ENCODE measurements at places on chromosomes 13 and 19. TPM values are rescaled to one million over a fixed set of nuclear protein-coding genes. Genes with fewer than 3 reads are reported as not detected.

DNA sequence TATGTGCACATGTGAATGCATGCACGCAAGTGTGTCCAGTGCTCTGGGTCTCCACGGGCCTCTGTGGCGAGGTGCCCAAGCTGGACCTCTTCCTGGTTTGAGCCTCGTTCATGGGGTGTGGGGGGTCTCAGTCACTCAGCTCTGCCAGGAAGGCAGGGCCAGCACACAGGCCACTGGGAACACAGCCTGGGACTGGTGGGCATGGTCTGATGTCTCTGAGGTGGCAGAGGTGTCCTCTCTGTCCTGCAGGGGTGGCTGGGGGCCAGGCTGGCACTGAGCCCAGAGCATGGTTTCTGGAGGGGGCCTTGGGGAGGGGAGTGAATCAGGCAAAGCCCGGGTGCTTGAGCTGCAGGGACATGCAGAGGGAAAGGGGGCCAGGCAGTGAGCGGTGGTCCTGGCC, 9.4 kb downstream of the LRP3 start:
- no peaks in the 10 kb centered on the region for H3K36me3 ChIP-seq
- H3K27ac ChIP-seq: no peak overlapping the region
- no peak overlapping the region for H3K4me3 ChIP-seq
- no peaks in the 10 kb centered on the region for H3K4me1 ChIP-seq
- peaks cover 11% of the 10 kb centered on the region for H3K27me3 ChIP-seq

DNA sequence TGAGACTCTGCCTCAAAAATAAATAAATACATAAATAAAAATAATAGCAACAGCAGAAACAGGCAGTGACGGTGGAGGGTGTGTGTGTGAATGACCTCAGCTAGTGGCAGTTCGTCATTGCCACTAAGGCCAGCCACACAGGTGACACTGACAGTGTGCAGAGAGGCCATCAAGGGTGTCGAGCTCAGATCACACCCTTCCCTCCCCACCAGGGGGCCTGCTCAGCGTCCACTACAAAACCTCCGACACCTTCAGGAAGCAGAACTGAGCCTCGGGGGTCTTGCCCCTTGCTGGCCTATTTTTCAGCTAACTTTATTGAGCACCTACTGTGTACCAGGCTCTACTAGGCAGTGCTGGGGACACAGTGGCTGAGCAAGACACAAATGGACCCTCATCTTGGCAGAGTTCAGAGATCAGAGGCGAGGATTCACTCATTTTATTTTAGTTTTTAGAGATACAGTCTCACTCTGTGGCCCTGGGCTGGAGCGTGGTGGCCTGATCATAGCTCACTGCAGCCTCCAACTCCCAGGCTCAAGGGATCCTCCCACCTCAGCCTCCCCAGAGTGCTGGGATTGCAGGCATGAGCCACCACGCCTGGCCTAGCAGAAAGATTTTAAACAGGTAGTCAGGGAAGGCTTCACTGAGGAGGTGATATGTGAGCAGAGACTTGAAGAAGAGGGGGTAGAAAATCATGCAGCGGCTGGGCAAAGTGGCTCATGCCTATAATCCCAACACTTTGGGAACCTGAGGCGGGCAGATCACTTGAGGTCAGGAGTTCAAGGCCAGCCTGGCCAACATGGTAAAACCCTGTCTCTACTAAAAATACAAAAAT, 30.3 kb upstream of the SEMA6B start:
- peaks cover 51% of the 10 kb centered on the region for H3K27me3 ChIP-seq
- no peak overlapping the region for H3K27ac ChIP-seq
- no peak overlapping the region for H3K4me3 ChIP-seq
- H3K4me1 ChIP-seq: peaks cover 7% of the 10 kb centered on the region

DNA sequence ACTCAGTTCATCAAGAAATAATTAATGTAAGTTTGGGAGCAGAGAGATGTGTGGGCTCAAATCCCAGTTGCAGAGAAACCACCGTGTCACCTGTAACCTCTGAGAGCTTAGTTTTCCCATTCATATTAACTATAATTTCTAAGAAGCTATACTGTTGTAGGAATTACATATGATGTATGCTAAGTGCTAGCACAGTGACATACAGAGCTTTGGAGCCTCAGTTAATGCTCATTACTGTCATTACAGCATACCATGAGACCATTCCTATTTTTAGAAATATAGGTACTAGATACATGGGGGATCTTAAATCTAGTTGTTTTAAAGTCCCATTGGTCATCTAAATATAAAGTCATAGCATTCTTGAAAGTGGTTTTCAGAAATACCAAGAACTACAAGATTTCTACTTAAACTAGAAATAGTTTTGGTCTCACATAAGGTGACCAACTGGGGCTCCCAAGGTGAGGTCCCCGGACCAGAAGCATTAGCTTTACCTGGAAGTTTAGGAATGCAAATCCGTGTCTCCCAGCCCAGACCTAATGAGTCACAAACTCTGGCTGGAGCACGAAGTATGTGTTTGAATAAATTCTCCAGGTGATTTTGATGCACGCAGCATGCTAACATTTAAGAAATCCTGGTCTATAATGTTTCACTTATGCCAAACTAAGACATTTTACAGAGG, 144.6 kb downstream of the LACC1 start:
- no peaks in the 10 kb centered on the region for H3K4me1 ChIP-seq
- H3K4me3 ChIP-seq: no peak overlapping the region
- H3K36me3 ChIP-seq: no peaks in the 10 kb centered on the region

- no peaks in the 10 kb centered on the region for H3K4me1 ChIP-seq
- H3K27ac ChIP-seq: no peak overlapping the region
- H3K27me3 ChIP-seq: no peaks in the 10 kb centered on the region
- DNase-seq: no peak
- H3K4me3 ChIP-seq: no peak overlapping the region
These were observed 223.2 kb downstream of the FGF9 start for GRCh38 chr13:21894091-21894490.

GRCh38 chr19:49912965-49913685, 15.9 kb upstream of the ATF5 start:
- peaks cover 20% of the 10 kb centered on the region for H3K4me1 ChIP-seq
- DNase-seq: no peak
- no peak overlapping the region for H3K4me3 ChIP-seq
- no peak overlapping the region for H3K27ac ChIP-seq
- peaks cover 82% of the 10 kb centered on the region for H3K36me3 ChIP-seq

- peaks cover 19% of the 10 kb centered on the region for H3K4me1 ChIP-seq
- peaks cover 28% of the 10 kb centered on the region for H3K36me3 ChIP-seq
- no peak for DNase-seq
- H3K27ac ChIP-seq: no peak overlapping the region
These were observed 4.1 kb upstream of the TRAPPC2B start for GRCh38 chr19:57359300-57359699.

- peak; percentile 44 for DNase-seq
- H3K4me1 ChIP-seq: no peaks in the 10 kb centered on the region
- H3K27ac ChIP-seq: no peak overlapping the region
- peaks cover 7% of the 10 kb centered on the region for H3K36me3 ChIP-seq
These were observed 1.3 kb upstream of the KLF12 start for GRCh38 chr13:74135326-74136083.

The ZNF208 gene
- total RNA-seq: not detected

The LMO7 gene
- total RNA-seq: 105 TPM

The MEIOSIN gene
- not detected for total RNA-seq

GRCh38 chr13:24683838-24684599, 3.8 kb downstream of the ATP12A start:
- H3K27me3 ChIP-seq: peaks cover 27% of the 10 kb centered on the region
- no peak overlapping the region for H3K27ac ChIP-seq
- peak overlapping the region; percentile 39 for H3K4me3 ChIP-seq
- DNase-seq: peak; percentile 82
- H3K4me1 ChIP-seq: peaks cover 40% of the 10 kb centered on the region

GRCh38 chr19:34507414-34508067, 26.0 kb downstream of the WTIP start:
- no peak for DNase-seq
- no peak overlapping the region for H3K4me3 ChIP-seq
- H3K27me3 ChIP-seq: no peaks in the 10 kb centered on the region
- H3K36me3 ChIP-seq: no peaks in the 10 kb centered on the region
- peaks cover 6% of the 10 kb centered on the region for H3K4me1 ChIP-seq

The PPM1N gene
- total RNA-seq: 5.0 TPM

The SMIM44 gene
- not detected for total RNA-seq

The KASH5 gene
- not detected for total RNA-seq

GRCh38 chr13:20387441-20387971, 138.2 kb downstream of the CRYL1 start:
- H3K27ac ChIP-seq: no peak overlapping the region
- no peak for DNase-seq
- no peaks in the 10 kb centered on the region for H3K36me3 ChIP-seq

DNA sequence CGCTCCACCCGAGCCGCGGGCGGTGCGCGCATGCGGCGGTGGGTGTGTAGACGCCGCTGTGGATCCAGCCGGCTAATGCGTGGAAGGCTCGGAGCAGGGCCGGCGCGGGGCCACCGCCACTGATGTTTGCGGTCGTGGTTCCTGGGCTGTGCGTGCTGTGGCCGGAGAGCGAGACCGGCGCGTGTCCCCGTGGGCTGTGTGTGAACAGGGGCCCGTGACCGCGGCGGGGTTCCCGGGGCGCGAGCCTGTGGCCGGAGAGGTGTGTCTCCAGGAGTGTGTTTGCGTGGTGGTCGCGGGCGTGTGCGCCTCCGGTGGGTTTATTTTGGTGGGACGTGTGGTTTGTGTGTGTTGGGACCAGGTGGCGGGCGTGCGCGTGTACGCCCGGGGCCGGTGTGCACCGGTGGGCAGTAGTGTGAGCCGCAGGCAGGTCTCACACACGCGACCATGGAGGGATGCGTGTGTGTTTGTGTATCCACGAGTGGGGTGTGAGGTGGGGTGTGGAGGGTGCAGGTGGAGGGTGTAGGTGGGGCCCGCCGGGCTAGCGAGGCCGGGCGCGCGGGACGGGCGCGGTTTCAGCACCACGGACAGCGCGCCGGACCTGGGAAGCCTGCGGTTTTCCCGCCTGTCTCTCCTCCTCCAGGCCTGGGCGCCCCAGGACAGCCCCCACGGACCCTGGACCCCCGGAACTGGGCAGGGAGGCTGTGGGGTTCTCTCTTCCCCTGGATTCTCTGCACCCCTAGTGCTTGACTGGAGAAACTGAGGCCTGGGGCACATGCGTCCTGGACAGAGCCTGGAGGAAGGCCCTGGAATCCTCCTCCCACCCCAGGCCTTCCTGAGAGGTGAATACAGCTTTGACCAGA, 1.6 kb downstream of the HCN2 start:
- no peak overlapping the region for H3K4me3 ChIP-seq
- peaks cover 56% of the 10 kb centered on the region for H3K27me3 ChIP-seq
- peak; percentile 37 for DNase-seq
- no peaks in the 10 kb centered on the region for H3K4me1 ChIP-seq
- H3K27ac ChIP-seq: no peak overlapping the region

DNA sequence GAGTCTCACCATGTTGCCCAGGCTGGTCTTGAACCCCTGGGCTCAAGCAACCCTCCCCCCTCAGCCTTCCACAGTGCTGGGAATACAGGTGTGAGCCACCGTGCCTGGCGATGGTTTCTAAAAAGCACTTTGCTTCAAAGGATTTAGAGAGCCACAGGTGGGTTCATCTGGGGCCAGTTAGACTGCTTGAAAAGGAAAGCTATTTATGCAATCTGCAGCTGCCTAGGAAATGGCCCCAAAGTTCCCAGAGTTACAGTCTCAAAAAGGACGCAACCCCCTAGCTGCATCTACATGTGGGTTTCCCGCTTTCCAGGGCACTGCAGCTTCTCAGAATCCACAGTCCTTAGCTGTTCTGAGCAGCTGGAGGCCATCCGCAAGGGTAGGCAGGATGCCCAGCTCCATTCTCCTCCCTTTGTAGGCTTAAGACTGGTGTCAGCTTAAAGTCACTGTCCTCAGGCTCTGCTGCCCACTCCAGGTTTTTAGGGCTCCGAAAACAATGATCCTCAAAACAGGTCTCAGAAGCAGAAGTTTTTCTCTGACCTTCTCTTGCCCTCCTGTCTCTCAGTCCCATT, 41.4 kb downstream of the ZNF823 start:
- no peak for DNase-seq
- H3K36me3 ChIP-seq: peaks cover 9% of the 10 kb centered on the region
- no peak overlapping the region for H3K4me3 ChIP-seq
- peaks cover 7% of the 10 kb centered on the region for H3K4me1 ChIP-seq

DNA sequence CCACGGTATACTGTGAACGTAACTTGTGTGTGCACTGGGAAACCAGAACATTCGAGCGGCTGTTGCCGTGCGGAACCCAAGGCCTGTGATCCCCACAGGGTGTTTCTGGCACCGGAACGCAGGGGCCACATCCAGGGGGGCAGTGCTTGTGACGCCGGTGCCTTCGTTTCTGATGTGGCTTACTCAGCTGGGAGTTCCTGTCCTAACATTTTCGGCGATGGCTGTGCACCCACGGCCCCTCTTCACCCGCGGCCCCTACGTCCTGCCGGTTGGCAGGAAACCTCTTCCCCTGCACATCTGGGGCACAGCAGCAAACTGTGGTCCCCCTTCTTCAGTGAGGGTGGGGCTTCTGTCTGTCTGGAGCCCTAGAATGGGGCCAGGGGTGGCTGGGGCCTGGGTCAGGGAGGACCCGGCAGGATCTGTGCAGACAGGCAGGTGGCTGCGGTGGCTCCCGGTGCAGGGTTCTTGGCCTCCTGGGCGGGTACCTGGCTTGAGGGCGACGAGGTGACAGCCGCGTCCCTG, 26.2 kb downstream of the CSNK1G2 start:
- no peaks in the 10 kb centered on the region for H3K27me3 ChIP-seq
- no peaks in the 10 kb centered on the region for H3K4me1 ChIP-seq
- H3K27ac ChIP-seq: no peak overlapping the region
- peaks cover 11% of the 10 kb centered on the region for H3K36me3 ChIP-seq
- H3K4me3 ChIP-seq: no peak overlapping the region
- DNase-seq: no peak

- H3K4me3 ChIP-seq: peak within 1 kb of the TSS; percentile 60
- H3K4me1 ChIP-seq: no peaks in the 10 kb centered on the region
- H3K36me3 ChIP-seq: no peaks in the 10 kb centered on the region
- peak; percentile 23 for DNase-seq
- H3K27me3 ChIP-seq: no peaks in the 10 kb centered on the region
These were observed at the start of gene NALCN for GRCh38 chr13:101416181-101417042. NALCN (minus strand) TSS chr13:101416508; CDS start chr13:101399126, 17,382 bp downstream.

The GPATCH1 gene
- 17.0 TPM for total RNA-seq

DNA sequence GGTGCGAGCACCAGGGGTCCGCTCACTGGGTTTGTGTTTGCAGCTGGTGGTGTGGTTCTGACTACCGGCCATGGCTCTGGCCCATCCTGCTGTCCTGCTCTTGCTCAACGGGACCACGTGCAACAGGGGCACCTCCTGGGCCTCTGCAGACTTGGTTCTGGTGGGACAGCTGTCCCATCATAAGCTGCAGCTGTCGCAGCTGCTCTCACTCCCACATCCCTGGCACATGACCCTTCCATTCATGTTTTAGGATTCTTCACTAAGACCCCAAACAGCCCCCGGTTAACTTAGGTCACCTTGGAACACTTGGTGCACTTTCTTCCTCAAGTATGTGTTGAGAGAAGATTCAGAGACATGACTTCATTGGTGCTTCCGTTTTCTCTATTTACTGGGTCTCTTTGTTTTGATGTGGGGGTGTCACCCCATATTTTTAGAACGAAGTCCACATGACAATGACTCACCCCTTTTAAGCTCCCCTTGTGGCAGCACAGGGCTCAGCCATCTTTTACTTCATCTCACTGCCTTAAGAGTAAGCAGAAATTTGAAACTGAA, 68.4 kb upstream of the ARHGEF7 start:
- H3K4me1 ChIP-seq: peaks cover 13% of the 10 kb centered on the region
- no peaks in the 10 kb centered on the region for H3K36me3 ChIP-seq
- H3K27me3 ChIP-seq: no peaks in the 10 kb centered on the region
- no peak overlapping the region for H3K4me3 ChIP-seq
- no peak for DNase-seq
- no peak overlapping the region for H3K27ac ChIP-seq

GRCh38 chr19:46604781-46605355, 3.7 kb downstream of the CALM3 start:
- H3K27ac ChIP-seq: no peak overlapping the region
- peaks cover 22% of the 10 kb centered on the region for H3K4me1 ChIP-seq
- H3K27me3 ChIP-seq: no peaks in the 10 kb centered on the region
- no peak overlapping the region for H3K4me3 ChIP-seq
- H3K36me3 ChIP-seq: peaks cover 42% of the 10 kb centered on the region

Data from Calu3 (cell line).